ENCODE measurements at places on chromosomes 4 and X. TPM values are rescaled to one million over a fixed set of nuclear protein-coding genes. Genes with fewer than 3 reads are reported as not detected.

RPS6KA6 gene
- 22.9 TPM for total RNA-seq

NCAPG gene
- total RNA-seq, result 0.92 TPM

- peak overlapping the region; percentile 96 for H3K27ac ChIP-seq
- DNase-seq, result peak; percentile 87
- H3K4me3 ChIP-seq, result no peak overlapping the region
- H3K27me3 ChIP-seq, result no peaks in the 10 kb centered on the region
Observed at GRCh38 chr4:85826060-85826678, 351.2 kb downstream of the ARHGAP24 start.

GLOD5 gene
- total RNA-seq, result 1.2 TPM

DNA sequence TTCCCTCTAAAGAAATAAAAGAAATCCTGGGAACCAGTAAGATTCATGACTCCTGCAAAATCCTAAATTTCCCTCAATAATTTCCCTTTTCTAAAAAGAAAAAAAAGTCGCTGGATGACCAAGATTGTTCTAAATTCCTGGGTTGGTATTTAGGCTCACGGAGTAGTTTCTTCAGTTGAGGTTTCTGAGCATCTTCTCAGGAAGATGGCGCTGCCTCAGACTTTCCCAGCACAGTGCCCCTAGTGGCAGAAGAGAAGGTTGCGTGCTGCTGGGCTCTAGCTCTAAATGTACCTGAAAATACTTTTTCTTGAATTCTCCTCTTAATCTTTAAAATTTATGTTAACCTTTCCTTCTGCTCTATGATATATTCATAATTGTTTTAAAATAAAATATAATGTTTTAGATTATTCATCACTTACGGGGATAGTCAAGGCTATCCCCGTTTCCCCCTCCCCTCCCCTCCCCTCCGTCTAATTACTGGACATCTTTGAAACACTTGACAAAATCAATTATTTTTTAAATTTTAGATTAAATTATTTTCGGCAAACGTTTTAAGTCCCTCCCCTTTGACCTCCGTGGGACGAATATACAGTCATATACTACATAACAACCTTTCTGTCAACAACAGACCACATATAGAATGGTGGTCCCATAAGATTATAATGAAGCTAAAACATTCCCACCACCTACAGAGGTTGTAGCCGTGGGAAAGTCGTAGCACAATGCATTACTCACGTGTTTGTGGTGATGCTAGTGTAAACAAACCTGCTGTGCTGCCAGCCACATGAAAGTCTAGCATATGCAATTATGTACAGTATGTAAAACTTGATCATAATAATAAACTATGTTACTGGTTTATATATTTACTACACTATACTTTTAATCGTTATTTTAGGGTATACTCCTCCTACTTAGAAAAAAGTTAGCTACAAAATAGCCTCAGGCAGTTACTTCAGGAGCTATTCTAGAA lies 41.0 kb upstream of the GATB start:
- H3K27ac ChIP-seq, result no peak overlapping the region
- no peaks in the 10 kb centered on the region for H3K27me3 ChIP-seq
- peak; percentile 50 for DNase-seq

SOD3 gene
- total RNA-seq, result 215 TPM

DNA sequence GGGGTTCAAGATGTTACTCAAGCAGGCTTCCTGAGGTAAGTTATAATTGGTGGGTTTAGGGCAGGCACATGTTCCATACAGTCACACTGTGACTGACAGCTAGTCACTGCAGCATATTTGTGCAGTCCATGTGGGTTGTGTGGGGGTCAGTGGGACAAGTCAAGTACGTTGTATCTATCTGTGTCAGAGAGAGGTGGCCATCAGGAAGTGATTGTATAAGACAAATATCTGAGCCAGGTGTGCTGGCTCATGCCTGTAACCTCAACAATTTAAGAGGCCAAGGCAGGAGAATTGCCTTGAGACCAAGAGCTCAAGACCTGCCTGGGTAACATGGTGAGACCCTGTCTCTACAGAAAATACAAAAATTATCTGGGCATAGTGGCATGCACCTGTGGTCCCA lies 509.3 kb downstream of the CENPC start:
- H3K36me3 ChIP-seq, result no peaks in the 10 kb centered on the region
- H3K4me3 ChIP-seq, result no peak overlapping the region
- DNase-seq, result no peak
- H3K27me3 ChIP-seq, result no peaks in the 10 kb centered on the region
- no peaks in the 10 kb centered on the region for H3K4me1 ChIP-seq
